ENCODE measurements at places on chromosomes 3 and 15.

- no peak for DNase-seq
These were observed 469.1 kb downstream of the SOX2 start for GRCh38 chr3:182180654-182181385.

DNA sequence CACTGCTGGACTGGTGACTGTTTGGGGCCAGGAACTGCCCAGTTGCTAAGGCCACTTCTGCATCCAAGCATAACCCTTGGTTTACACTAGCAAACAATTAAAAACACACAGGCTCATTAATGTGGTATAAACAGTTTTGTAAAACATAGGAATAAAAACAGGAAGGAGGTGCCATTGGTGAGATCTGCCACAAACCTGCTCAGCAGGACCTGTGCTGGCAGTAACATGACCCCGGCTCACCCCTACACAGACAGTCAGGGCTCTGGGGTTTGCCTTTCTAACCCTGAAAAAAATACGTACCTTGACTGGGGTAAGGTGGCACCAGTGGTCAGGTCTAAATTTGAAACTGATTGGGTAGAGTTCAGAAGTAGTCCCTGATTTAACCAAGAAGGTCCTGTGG, 76.2 kb downstream of the ATP1B3 start:
- no peak for DNase-seq

DNA sequence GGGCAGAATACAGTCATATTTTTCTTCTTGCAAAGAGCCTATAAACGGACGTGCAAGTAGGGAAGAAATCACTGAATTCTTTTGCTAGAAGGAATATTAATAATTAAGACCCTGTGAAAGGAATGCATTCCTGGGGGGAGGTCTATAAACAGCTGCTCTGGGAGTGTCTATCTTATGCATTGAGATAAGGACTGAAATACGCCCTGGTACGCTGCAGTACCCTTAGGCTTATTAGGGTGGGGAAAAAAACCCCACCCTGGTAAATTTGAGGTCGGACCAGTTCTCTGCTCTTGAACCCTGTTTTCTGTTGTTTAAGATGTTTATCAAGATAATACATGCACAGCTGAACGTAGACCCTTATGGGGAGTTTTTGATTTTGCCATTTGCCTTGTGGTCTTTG, 100.0 kb upstream of the KBTBD8 start:
- no peak for DNase-seq

DNA sequence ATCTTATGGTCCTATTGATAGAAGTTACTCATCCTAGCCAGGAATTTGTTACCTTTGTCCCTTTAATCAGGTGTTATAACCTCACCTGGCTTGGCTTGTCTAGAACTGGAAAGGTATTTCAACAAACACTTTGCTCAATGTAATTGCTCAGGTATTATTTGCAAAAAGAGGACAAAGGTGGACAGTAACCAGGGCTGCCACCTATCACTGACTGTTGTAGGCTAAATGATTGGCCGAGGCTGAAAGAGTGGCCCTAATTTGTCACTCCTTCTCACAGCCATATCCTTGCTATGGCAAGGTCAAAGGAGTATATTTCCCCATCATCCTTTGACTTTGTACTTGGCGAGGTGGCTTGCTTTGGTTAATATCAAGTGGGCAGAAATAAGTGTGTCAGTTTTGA, 2.7 kb upstream of the SELENOS start:
- DNase-seq, result no peak

- DNase-seq, result no peak
These were observed 14.2 kb upstream of the IQSEC1 start for GRCh38 chr3:13087320-13087990.

DNA sequence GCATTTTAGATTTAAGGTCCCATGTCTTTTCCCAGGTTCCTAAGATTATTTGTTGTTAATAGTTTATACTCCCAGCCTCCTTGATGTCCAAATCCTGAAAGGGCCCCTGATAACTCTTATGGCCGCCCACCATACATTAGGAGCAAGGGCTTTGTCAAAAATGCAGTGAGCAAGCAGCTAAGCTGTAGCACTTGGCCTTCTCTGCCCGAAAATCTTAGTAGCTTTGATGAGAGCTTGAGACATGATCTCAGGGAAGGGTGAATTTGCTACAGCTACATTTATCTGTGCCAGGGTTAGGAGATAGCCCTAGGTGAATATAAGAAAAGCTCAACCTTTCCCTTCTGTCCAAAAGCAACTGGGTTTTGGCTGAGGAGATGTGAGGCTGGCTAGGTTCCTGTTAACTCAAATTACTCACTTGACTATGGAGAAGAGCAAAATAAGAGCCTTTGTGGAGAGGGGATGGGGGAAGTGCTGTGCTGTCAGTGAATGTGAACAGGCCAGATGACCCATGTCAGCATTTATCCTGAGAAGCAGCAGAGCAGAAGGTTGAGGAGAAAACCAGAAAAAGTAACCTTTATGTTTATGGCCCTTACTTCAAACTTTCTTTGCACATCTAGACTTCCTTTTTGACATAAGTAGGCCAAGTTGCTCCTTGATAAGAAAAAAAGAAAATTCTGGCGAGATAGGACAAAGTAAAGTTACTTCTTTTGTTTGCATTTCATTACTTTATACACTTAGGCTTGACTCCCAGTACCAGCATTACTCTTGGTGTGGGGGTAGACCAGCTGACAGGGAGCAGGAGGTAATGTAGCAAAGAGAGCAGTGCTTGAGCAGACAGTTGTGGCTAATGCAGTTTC, 21.1 kb downstream of the MAPK6 start:
- no peak for DNase-seq

DNA sequence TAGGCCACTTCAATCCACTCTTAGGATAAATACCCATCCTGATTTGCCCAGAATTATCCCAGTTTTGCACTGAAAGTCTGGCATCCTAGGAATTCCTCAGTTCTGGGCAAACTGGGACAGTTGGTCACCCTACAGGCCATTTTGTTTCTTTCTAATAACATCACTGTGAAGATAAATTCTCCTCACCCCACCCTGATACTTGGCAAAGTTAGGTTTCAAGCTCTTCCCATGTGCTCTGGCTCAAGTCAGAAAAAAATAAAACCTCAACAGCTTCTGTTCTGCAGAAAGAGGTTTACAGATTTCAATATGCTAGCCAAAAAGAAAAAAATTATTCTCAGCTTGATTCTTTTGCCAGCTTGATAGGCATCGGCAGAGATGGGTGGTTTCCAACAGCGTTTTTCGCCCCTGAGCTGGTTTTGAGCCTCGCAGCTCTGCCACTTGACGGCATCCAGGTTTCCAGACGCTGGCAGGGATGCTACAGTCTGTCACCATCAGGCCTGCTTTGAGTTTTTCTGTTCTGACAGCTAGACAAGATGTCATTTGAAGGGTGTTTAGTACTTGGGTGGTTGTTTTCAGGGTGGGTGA, 171.4 kb downstream of the SSR3 start:
- DNase-seq, result no peak

DNA sequence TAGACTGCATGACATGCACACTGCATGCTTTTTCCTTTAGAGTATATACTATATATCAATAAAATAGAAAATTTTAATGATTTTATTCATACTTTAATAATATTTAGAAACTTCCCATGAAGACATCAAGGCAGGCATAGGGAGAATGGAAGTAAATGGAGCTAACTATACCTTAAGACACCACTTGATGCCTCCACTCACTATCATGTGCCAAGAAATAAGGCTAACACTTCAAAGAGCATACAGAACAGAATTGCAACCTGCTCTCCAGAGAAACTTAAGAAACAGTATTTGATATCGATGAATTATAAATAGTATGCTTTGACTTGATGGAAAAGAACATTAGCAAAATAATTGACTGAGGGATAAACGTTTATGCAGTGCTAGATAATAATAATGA, 192.6 kb upstream of the MBNL1 start:
- DNase-seq, result no peak

DNA sequence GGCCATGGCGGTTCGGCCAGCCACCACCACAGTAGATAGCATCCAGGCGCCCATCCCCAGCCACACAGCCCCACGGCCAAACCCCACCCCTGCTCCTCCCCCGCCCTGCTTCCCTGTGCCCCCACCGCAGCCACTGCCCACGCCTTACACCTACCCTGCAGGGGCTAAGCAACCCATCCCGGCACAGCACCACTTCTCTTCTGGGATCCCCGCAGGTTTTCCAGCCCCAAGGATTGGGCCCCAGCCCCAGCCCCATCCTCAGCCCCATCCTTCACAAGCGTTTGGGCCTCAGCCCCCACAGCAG, 29.5 kb downstream of the PTPN23 start:
- DNase-seq, result no peak

GRCh38 chr3:6785726-6786125, 75.2 kb upstream of the GRM7 start:
- DNase-seq, result no peak

DNA sequence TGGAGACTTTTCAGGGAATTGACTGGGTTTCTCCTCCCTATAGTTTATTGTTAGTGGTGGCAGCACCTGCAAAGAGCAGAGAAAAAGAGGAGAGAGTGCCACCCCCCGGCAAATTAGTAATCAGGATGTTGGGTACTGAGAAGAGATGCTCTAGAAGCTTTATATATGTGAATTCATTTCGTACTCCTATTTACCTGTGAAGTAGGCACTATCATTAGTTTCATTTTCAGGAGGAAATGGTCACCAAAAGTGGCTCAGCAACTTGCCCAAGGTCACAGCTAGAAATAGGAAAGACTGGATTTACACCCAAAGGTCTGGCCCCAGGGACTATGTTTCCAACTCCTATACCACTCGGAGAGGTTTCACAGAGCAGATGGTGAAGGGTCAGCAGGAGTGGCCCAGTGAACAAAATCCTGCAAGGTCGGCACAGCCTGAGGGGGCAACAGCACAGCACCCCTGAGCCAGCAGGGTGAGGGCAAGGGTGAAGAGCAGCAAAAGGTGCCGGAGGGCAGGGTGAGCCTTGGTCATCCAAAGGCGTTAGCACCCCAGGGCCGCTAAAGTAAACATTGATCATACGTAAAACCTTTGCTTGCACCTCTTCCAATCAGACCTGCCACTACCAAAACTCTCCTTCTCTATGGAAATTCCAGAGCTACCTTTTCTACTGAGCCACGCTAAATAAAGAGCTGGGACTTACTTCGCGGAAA, 23.6 kb downstream of the VGLL4 start:
- no peak for DNase-seq

- no peak for DNase-seq
These were observed 6.0 kb upstream of the AMOTL2 start for GRCh38 chr3:134380249-134380648.
